ENCODE measurements at places on chromosomes 2 and 18.

DNA sequence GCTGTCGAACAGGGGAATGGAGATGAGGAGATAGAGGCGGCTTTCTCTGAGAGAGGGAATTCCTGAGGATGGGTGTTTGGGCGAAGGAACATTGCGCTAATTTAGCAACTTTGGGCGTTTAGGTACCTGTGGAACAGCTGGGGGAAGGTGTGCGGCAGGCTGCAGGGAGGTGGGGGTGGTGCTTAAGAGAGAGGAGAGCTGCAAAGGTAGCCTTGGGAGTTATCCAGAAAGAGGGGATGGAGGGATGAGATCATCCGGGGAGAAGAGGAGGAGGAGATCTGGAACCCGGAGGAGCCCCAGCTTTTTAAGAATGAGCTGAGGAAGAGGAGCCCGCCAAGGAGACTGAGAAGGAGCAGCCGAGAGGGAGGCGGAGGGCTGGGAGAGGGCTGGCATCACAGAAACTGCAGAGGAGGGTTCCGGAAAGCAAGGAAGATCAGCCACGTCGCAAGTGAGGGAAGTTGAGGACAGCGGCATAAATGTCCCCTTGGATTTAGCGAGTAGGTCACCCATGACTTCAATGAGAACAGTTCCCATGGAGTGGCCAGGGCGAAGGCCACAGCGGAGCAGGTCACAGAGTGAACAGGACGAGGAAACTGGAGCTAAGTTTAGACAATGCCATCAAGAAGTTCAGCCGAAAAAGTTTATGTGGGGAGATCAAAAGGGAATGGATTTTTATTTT is 174.7 kb downstream of the KLHL29 start:
- DNase-seq = no peak

DNA sequence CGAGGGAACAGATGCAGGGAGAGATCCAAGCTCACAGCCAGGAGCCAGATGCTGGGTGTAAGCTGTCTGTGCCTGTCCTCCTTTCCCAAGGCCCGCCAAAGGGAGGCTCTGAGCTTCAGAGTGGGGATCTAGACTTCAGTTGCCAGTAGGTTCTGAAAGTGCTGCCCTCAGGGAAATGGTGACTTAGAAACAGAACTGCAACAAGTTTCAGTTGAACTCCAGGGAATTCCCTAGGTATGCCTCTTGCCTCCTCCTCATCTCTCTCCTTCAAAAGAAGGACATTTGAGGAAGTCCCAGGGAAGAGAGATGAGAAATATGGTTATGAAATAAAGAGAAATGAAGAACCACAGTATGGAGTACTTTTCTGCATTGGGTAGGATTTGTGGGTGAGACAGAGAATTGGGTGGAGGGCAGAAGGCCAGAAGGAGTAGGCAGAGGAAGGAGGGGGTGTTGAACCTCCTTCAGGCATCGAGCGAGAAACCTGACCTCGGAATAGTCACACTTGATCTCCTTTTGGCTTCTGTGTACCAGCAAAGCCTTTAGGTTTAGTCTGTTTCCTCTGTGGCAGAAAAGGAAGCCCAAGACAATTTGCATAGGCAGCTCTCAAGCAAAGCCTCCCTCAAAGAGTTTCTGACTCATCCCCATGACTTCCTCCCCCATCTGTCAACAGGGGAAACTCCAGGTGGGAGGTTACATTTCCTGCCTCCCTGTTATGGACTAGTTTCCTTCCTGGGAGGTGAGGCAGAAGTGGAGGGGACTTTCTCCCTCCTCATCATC is 45.7 kb downstream of the QPCT start:
- DNase-seq = no peak

- DNase-seq = no peak
Observed at GRCh38 chr2:38178119-38178518, 102.2 kb upstream of the CYP1B1 start.

DNA sequence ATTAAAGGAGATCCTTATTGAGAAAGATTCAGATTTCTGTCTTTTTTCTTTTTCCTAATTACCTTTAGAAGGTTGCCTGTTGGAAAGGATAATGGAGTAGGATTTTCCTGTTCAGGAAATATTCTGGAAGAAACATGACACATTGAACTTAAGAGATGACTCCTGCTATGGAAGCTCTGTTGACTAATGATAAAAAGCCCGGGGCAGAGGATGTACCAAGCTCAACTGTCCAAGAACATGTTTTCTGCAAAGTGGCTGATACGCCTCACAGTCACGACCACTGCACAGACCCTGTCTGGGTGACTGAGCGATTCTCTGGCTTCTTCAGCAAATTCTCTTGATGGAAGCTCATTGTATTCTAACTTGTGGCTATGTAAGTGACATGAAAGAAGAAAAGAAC is 86.2 kb upstream of the THOC1 start:
- DNase-seq = no peak

DNA sequence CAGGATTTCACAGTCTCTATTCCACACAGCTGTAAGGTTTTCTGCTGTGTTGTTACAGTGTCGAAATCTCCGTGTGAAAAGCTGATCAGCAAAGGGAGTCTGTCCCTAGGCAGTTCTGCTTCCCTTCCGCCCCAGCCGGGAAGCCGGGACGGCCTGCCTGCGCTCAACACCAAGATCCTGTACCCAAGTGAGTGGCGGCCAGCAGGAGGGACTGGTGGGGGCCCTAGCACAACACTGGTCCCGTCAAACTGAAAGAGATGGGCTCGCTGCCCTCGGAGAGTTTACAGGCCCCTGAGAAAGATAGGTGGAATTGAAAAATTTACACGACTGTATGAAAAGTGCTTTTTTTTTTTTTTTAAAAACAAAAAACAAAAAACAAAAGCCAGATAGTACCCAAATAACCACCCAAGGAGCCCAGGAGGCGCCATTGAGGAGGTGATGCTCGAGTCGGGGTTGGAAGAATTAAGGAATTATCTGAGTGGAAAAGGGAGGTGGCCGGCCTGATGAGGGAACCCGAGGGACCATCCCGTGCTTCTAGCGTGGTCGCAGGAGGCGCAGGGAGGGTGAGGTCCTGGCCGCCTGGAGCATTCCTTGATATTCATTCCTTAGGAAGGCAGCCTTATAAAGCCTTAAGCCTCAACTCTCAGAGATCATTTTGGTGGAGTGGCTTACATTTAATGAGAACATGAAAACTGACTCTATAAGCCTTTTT is 96.7 kb downstream of the DGKD start:
- DNase-seq = no peak

GRCh38 chr2:130808482-130809268 is 28.0 kb upstream of the ARHGEF4 start:
- no peak for DNase-seq

DNA sequence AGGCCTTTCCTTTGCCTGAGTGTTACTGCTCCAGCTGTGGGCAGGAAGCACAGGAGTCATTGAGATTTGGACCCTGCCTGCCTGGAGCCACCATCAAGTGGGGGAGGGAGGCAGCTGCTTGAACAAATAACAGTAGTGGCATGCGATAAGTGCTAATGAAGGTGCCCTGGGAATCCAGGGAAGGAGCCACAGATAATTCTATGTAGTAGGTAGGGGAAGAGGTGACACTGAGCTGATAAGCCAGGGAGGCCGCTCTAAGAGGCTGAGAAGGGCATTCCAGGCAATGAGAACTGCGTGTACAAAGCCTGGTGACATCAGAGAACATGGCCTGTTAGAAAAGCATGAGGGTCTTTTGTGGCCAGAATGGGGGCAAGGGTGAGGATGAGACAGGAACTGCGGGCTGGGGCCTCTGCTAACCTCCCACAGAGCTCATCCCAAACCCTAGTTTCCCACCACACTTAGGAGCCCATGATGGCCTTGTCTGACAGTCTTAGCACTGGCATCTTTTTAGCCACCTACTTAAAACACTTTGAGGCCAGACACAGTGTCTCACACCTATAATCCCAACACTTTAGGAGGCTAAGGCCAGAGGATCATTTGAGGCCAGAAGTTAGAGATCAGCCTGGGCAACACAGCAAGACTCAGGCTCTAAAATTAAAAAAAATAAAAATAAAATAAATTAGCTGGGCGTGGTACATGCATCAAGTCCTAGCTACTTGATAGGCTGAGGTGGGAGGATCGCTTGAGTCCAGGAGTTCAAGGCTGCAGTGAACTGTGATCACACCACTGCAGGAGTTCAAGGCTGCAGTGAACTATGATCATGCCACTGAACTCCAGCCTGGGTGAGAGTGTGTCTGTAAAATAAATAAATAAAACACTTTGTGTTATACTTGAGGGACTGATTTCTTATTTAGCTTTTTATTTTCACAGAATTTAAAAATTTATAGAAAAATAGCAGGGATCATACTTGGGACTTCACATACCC is 58.9 kb downstream of the TET3 start:
- DNase-seq = no peak

GRCh38 chr2:4884117-4884571 is 808.0 kb upstream of the SOX11 start:
- no peak for DNase-seq

- no peak for DNase-seq
Observed at GRCh38 chr2:97911922-97912575, 83.7 kb downstream of the TMEM131 start.

Measured in muscle of back (tissue), 13 donors.